ENCODE measurements at places on chromosomes 11 and 22. TPM values are rescaled to one million over a fixed set of nuclear protein-coding genes. Genes with fewer than 3 reads are reported as not detected.

The VPS37C gene
- 13.5 TPM for total RNA-seq

The NOX4 gene
- 2.5 TPM for total RNA-seq

The CD3E gene
- total RNA-seq = not detected

The NELL1 gene
- not detected for total RNA-seq

The DNHD1 gene
- 6.7 TPM for total RNA-seq
